Ascending aorta (tissue), 2 donors: ENCODE measurements at places on chromosomes 13 and 19. TPM values are rescaled to one million over a fixed set of nuclear protein-coding genes. Genes with fewer than 3 reads are reported as not detected.

TMEM272 gene
- not detected for total RNA-seq

- no peaks in the 10 kb centered on the region for H3K4me1 ChIP-seq
- H3K27me3 ChIP-seq, result no peaks in the 10 kb centered on the region
- H3K27ac ChIP-seq, result no peak overlapping the region
- no peak for DNase-seq
- H3K4me3 ChIP-seq, result no peak overlapping the region
Measured at GRCh38 chr19:17398902-17399527, 5.0 kb upstream of the CCDC194 start.

DNA sequence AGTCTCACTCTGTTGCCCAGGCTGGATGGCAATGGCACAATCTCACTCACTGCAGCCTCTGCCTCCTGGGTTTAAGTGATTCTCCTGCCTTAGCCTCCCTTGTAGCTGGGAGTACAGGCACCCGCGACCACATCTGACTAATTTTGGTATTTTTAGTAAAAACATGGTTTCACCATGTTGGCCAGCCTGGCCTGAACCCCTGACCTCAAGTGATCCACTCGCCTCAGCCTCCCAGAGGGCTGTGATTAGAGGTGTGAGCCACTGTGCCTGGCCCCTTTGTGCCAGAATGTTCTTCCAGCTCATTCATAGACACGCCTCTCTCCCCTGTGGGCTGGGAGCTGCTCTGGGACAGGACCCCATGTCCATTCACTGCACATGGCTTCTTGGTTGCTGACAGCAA, 9.1 kb downstream of the MYDGF start:
- no peak for DNase-seq
- no peaks in the 10 kb centered on the region for H3K4me1 ChIP-seq
- H3K27me3 ChIP-seq, result no peaks in the 10 kb centered on the region
- H3K36me3 ChIP-seq, result peaks cover 69% of the 10 kb centered on the region
- H3K27ac ChIP-seq, result no peak overlapping the region

DNA sequence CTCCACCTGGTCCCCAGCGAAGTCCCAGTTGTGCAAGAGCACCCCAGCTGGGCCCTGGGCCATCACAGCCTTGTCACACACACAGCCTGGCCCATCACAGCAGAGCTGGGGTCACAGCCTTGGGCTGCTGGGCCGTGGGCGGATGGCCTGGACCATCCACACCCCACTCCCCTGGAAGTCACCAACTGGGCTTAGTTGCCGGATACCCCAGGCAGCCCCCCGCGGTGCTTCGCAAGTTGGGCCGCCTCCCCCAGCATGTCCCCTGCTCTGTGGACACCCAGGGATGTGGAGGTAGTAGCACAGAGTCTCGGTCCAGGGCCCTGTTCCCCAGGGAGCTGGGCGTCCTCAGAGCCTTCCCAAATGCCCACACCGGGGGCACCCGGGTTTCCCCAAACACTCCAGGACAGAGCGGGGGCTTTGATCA, 4.5 kb upstream of the ZNF554 start:
- peaks cover 5% of the 10 kb centered on the region for H3K4me1 ChIP-seq
- H3K4me3 ChIP-seq, result no peak overlapping the region
- H3K27ac ChIP-seq, result no peak overlapping the region

FUT2 gene
- not detected for total RNA-seq

GRCh38 chr13:32850316-32851052, 165.7 kb upstream of the KL start:
- no peak for DNase-seq
- H3K27ac ChIP-seq, result no peak overlapping the region
- H3K4me1 ChIP-seq, result no peaks in the 10 kb centered on the region
- H3K4me3 ChIP-seq, result no peak overlapping the region

ANKRD24 gene
- total RNA-seq, result not detected

DNA sequence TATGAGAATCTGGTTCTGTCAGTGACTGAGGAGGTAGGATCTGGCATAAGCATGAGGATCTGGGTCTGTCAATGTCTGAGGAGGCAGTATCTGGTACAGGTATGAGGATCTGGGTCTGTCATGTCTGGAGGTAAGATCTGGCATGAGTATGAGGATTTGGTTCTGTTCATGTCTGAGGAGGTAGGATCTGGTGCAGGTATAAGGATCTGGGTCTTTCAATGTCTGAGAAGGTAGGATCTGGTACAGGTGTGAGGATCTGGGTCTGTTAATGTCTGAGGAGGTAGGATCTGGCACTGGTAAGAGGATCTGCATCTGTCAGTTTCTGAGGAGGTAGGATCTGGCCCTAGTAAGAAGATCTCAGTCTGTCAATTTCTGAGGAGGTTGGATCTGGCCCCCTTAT, 12.4 kb upstream of the PDCD2L start:
- no peak for DNase-seq
- H3K36me3 ChIP-seq, result peaks cover 31% of the 10 kb centered on the region
- H3K4me3 ChIP-seq, result no peak overlapping the region
- no peaks in the 10 kb centered on the region for H3K27me3 ChIP-seq

DNA sequence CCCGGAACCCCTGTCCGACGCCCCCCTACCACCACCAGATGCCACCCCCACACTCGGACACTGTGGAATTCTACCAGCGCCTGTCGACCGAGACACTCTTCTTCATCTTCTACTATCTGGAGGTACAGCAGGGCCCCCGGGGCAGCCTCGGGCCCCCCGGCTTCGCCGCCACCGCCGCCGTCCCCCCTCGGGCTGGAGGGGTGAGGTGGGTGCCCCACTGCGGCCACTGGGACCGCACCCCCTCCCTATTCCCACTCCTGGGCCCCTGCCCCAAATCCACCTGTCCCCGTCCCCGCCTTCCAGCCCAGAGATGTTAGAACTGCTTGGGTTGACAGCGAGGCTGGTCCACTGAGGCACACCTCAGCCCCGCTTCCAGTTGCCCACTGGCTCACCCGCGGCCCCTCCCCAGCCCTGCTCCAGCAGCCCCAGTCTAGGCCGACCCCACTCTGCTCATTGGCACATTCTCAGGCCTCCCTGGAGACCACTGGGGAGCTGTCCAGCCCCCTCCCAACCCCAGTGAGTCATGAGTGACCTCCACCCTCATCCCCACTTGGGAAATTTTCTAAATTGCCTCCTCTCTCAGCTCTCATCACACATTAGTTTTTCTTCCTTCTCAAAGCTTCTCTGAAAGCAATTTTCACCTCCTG, 6.5 kb downstream of the LENG1 start:
- H3K36me3 ChIP-seq, result peaks cover 96% of the 10 kb centered on the region
- no peak for DNase-seq
- no peaks in the 10 kb centered on the region for H3K27me3 ChIP-seq
- no peak overlapping the region for H3K27ac ChIP-seq

CYP2A6 gene
- not detected for total RNA-seq

PLIN5 gene
- 17.1 TPM for total RNA-seq

DNA sequence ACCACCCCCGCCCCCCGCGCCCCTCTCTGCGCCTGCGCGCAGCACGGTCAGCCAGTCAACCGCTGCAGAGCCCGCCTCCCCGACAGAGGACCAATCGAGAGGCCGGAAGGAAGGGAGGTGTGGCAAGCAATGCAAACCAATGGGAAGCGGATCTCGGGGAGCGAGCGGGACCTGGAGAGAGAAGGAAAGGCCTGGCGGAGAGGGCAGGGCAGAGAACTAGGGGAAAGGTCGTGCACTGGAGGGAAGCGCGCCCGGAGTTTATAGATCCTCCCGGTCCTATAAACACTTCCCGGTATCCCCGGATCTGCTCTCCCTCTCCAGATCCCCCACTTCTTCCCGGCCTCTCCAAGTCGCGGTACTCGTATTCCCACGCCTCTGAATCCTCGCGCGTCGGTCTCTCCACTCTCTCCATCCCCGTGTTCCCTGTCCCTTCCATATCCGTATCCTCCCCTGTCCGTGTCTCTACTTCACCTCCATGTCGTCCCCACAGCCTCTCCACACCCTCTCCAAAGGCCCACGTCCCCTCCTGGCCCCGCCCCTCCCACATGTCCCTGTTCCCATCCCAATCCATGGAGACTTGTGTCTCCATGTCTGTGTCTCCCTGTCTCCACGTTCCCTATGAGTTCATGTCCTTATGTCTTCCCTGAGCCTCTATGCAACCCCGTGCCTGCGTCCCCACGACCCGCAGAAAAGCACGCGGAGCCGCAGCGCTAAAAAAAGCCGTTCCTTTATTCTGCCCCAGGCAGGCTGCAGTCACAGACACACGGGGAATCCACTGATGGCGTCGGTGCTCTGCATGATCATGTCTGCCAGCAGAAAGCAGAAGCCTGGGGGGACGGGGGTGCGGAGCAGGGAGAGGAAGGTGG, 434 bp upstream of the ETFB start:
- peak overlapping the region; percentile 82 for H3K4me3 ChIP-seq
- no peaks in the 10 kb centered on the region for H3K27me3 ChIP-seq
- peaks cover 11% of the 10 kb centered on the region for H3K4me1 ChIP-seq
- no peaks in the 10 kb centered on the region for H3K36me3 ChIP-seq

- no peaks in the 10 kb centered on the region for H3K27me3 ChIP-seq
- DNase-seq, result no peak
- H3K4me1 ChIP-seq, result peaks cover 3% of the 10 kb centered on the region
- peak overlapping the region; percentile 78 for H3K4me3 ChIP-seq
Measured at GRCh38 chr19:43505186-43505456, 575 bp upstream of the PHLDB3 start.

SEMA6B gene
- 80.6 TPM for total RNA-seq

GRCh38 chr19:7680606-7681339, at the start of gene TRAPPC5:
Gene TRAPPC5 (plus strand): TSS chr19:7680833. CDS start chr19:7682254, 1,421 bp downstream.
- H3K4me1 ChIP-seq, result peaks cover 4% of the 10 kb centered on the region
- peak; percentile 42 for DNase-seq

- no peak overlapping the region for H3K4me3 ChIP-seq
- peaks cover 15% of the 10 kb centered on the region for H3K4me1 ChIP-seq
- no peak for DNase-seq
- peaks cover 53% of the 10 kb centered on the region for H3K27me3 ChIP-seq
Measured at GRCh38 chr13:99984461-99985240, 3.1 kb downstream of the ZIC2 start.

ZNF177 gene
- total RNA-seq, result not detected

C2CD4C gene
- 5.7 TPM for total RNA-seq

GRCh38 chr19:39515551-39516191, 732 bp downstream of the SELENOV start:
- peak overlapping the region; percentile 42 for H3K4me3 ChIP-seq
- peaks cover 16% of the 10 kb centered on the region for H3K27me3 ChIP-seq
- H3K4me1 ChIP-seq, result peaks cover 10% of the 10 kb centered on the region
- no peak overlapping the region for H3K27ac ChIP-seq
- no peak for DNase-seq

RXFP2 gene
- not detected for total RNA-seq

- peak; percentile 87 for DNase-seq
- H3K4me3 ChIP-seq, result peak overlapping the region; percentile 53
- no peaks in the 10 kb centered on the region for H3K36me3 ChIP-seq
- H3K27ac ChIP-seq, result peak overlapping the region; percentile 99
- peaks cover 80% of the 10 kb centered on the region for H3K4me1 ChIP-seq
Measured at GRCh38 chr19:13056052-13056660, 46.5 kb downstream of the LYL1 start.

- H3K27ac ChIP-seq, result no peak overlapping the region
- no peak overlapping the region for H3K4me3 ChIP-seq
- no peaks in the 10 kb centered on the region for H3K4me1 ChIP-seq
- H3K36me3 ChIP-seq, result peaks cover 10% of the 10 kb centered on the region
- H3K27me3 ChIP-seq, result no peaks in the 10 kb centered on the region
Measured at GRCh38 chr13:27079421-27079958, 92.1 kb downstream of the USP12 start.

DKKL1 gene
- total RNA-seq, result not detected

TMPRSS9 gene
- not detected for total RNA-seq
